ENCODE measurements at places on chromosomes 5 and 9.
A peak's percentile ranks its signal among the peaks of the same experiment; 100 is the strongest.

GRCh38 chr9:86175223-86175622 is 75.9 kb upstream of the GOLM1 start:
- DNase-seq, result no peak

DNA sequence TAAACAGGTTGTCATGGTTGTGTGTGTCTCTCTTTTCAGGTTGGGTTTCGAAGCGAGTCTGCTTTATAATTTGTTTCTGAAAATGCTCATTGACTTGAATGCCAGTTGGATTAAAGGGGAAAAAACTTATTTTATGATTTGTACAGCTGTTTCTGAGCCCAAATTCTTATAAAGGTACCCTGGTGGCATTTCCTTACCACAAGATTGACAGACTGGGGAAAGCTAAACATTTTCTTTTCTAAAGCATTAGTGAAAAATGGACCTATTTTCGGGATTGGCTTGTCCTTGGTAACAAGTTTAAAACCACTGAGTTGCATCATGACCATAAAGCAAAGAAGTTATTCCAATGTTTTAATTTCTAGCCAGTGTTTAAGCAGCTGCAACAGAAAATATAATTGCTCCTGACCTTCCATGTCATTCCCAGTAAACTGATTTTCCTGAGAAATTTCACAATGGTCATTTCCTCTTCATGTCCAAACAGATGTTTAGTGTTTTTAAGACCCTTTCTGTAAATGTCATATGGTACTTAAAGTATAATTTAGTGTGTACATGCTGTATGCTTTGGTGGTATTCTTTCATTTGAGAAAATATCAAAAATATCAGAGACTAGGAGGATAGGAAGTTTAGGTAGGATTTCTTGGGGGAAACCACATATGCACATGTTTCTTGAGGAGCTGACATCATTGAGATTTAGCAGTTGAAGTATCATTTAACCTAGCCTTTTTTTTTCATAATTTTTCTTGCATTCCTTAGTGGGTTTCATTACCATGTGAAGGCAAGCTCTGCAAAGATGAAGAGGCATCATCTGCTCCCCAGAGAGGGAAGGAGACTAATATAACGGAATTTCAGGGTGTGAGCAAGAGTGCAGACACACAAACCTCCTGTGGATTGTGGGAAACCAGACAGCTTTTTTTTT is 667.1 kb upstream of the RGMB start:
- no peak for DNase-seq

- no peak for DNase-seq
Measured at GRCh38 chr5:64384765-64385164, 121.0 kb upstream of the RGS7BP start.

- DNase-seq, result peak; percentile 81
Measured at GRCh38 chr9:2859776-2860379, 16.0 kb upstream of the PUM3 start.

GRCh38 chr5:102794677-102795331 is 39.7 kb downstream of the PAM start:
- no peak for DNase-seq

GRCh38 chr5:4549351-4549750 is 590.8 kb upstream of the ADAMTS16 start:
- no peak for DNase-seq

DNA sequence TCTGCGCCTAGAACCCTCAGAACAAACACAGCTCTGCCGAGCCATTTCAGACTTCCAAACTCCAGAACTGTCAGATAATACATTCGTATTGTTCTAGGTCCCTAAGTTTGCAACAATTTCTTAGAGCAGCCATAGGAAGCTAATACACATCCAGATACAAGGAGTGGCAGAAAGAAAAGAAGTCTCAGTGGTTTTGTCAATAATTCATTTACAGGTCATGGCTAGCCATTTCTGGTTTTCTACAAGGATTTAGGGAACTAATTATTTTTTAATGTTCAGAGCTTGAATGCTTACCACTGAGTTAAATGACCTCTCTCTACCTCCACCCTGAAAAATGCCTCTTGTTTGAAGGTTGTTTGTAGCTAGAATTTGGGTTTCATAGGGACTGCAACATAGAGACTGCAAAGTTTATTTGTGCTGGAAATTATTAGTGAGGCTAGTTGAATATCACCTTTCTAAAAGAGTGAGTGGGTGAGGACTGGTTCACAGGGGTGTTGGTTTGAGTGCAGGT is 15.5 kb upstream of the ERMP1 start:
- DNase-seq, result no peak

GRCh38 chr9:109776391-109776790 is 3.6 kb upstream of the PALM2AKAP2 start:
- DNase-seq, result no peak

DNA sequence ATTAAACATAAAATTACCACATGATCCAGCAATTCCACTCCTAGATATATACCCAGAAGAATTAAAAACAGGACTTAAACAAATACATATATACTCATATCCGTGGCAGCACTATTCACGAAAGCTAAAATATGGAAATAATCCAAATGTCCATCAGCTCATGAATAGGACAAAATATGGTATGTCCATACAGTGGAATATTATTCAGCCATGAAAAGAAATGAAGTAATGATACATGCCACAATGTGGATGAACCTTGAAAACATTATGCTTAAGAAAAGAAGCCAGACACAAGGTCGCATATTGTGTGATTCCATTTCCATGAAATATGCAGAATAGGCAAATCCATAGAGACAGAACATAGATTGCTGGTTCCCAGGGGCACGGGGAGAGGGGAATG is 24.8 kb upstream of the AFAP1L1 start:
- no peak for DNase-seq

DNA sequence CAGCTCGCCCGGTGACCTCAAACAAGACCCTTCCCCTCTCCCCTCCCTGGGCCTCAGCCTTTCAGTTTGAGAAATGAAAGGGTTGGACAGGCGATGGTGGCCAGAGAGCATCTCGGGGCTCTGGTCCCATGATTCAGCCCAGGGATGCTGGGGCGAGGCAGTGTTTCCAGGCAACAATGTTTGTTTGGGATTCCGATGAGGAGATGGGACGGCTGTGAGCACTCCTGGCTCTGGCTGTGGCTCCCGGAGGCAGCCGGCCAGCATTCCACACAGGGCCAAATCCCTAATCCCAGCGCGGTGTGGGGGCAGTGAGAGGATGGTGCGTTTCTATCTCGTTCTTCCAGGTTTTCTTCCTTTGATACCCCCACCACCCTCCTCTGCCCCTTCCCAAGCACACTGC is 66.0 kb downstream of the HMCN2 start:
- DNase-seq, result no peak

DNA sequence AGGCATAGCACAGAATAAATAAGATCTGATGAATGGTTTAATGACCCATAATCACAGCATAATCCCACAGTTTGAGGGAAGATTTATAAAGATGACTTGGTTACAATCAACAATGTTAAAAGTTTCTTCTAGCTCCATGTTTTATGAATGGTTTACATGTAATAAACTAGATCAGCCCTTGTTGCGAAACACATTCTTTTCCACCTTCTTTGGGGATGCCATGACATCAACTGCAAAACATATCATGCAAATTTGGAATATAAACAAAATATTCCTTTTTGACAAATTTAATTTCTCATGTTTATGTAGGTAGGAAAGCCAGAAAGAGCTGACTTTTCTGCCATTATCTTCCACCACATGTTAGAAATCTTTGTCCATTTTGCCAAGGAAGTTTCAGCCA is 979.5 kb downstream of the MAT2B start:
- DNase-seq, result no peak

GRCh38 chr9:76759732-76760131 is 4.5 kb upstream of the PCA3 start:
- DNase-seq, result no peak

DNA sequence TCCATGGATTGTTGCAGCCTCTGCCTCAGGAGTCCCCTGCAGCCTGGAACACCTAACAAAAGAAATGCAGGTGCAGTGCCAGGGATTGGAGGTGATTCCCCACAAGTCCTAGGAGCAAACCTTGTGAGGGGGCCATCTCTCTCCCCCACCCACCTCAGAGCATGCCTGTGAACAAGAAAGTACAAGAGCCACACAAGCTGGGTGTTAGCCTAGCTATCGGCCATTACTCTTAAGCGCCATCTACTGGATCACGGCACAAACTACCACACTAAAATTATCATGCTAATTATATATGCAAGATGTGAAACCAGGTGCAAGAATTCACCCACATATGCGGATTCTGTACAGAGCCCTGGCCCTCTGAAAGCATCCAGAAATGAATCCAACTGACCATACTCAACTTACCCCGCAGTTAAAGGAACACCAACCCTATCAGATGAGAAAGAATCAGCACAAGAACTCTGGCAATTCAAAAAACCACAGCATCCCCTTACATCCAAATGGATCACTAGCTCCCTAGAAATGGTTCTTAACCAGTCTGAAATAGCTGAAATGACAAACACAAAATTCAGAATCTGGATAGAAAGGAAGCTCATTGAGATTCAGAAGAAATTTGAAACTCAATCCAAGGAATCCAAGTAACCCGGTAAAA is 16.5 kb upstream of the PRSS3 start:
- no peak for DNase-seq

DNA sequence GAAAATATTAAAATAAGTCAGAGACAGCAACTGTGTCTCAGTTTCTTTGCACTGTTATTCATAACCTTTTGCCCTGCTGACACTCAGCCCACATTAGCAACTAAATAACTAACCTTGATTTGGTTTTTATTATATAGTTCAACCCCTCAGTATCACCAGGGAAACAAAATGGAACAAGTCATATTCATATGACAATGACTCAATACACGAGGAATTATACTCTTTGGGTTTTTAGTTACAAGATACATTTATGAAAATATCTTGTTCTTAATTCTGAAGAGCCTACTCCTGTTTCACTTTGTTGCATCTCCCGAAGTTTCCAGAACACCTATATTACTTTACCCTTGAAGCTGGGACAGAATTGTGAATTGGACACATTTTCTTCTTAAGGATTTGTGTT is 845.4 kb downstream of the EFNA5 start:
- DNase-seq, result no peak

DNA sequence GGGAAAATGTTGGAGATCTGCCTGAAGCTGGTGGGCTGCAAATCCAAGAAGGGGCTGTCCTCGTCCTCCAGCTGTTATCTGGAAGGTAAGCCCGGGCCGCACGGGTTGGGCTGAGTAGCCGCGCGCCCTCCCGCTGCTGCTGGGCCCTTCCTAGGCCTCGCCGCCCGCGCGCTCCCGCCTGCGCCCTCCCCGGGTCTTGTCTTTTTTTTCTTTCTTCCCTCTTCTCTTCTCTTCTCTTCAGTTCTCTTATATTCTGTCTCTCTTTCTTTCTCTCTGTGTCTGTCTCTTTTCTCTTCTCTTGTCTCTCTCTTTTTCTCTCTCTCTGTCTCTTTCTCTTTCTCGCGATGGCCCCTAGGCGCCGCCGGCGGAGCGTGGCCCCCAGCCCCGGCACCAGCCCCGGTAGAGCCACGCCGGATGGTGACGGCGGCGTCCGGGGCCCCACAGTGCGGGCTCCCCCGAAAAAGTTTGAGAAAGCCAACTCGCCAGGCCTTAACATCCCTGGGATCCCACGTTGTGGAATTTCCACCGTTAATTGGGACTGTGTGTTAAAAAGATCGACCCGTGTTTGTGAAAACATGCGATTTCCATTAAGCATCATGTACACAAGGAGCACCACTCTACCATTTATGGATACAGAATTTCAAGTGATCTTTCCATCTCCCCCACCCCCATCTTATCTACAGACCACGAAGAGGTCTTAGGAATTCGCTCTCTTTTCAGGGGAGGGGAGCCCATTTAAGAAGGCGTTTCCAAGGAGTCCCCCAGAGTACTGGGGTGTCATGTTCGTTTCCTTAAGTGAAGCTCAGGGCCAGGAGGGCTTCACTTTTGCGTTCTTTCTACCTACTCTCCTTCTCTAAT is 616 bp downstream of the ABL1 start:
- peak; percentile 48 for DNase-seq

DNA sequence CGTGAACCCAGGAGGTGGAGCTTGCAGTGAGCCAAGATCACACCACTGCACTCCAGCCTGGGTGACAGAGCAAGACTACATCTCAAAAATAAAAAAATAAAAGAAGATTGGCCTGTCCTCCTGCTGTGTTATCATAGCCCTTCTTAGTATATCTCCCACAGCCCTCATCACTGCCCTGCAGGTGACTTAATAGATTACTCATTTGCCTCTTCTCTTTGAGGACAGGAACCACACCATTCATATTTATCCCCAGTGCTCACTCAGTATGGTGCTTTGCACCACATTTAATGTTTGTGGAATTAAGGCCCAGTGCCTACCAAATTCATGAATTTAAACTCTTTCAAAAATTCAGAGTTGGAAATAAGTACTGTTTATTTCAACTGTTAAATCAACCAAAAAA is 10.3 kb downstream of the IDNK start:
- DNase-seq, result no peak

DNA sequence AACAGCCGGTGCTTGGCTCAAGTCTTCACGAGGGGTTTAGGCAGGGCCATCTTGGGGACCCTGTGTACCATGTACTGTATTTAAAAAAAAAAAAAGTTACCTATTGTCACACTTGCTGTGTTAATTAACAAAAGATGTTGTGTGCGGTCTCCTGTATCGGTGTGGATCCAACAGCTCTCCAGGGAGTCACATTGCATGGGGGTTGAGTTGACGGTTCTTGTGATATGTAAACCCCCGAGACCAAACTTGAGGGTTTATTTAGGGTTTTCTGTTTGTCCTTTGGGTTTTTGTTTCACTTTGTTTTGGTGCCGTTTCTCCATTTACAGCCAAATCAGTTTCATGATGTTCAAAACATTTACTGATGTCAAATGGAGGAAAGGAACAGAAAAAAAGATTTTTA is 22.2 kb downstream of the AMBP start:
- no peak for DNase-seq

- no peak for DNase-seq
Measured at GRCh38 chr5:74295141-74295540, 345.4 kb downstream of the ENC1 start.

GRCh38 chr5:93018461-93018860 is 562.6 kb downstream of the NR2F1-AS1 start:
- no peak for DNase-seq

GRCh38 chr5:67620424-67621397 is 424.1 kb upstream of the CD180 start:
- DNase-seq, result no peak

DNA sequence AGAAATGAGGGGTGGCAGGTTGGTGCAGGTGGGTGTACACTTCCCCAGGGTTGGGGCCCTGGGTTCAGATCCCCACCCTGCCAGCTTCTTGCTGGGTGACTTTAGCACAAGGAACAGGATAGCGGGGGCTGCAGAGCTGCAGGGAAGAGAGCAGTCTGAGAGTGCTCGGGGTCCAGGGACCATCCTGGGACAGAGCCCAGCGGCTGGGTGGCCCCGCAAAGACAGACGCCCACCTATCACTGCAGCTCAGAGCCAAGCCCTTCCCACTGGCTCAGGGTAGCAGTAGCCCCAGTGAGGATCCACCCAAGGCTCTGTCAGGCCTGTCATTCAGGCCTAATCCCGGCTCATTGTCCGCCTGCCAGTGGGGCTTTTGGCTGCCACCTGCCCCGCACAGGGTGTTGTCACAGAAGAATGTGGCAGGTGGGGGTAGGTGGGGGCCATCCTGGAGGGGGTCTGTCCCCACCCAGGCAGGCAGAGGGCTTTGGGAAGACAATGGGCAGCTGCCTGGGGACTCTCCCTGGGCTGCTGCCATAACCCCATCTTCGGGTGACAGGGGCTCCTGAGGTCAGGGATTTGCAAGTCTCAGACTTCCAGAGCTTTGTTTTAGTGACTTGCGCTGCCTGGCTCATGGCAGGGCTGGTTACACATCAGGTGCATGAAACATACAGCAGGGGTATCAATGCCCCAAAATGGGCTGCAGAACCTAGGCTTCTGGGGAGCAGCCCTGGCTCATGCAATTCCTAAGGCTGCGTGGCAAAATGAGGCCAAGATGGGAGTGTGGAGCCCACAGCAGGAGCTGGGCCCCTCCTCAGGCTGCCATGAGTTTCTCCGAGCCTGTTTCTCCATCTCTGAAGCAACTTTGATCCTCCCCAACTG is 52.1 kb downstream of the BARX1 start:
- no peak for DNase-seq

Data from head of caudate nucleus (tissue), 42 donors.